Ascending aorta (tissue), 2 donors: ENCODE measurements at places on chromosomes 13 and 19.
A peak's percentile ranks its signal among the peaks of the same experiment; 100 is the strongest.

GRCh38 chr19:1252821-1253513, 4.6 kb downstream of the MIDN start:
- DNase-seq: peak; percentile 96

DNA sequence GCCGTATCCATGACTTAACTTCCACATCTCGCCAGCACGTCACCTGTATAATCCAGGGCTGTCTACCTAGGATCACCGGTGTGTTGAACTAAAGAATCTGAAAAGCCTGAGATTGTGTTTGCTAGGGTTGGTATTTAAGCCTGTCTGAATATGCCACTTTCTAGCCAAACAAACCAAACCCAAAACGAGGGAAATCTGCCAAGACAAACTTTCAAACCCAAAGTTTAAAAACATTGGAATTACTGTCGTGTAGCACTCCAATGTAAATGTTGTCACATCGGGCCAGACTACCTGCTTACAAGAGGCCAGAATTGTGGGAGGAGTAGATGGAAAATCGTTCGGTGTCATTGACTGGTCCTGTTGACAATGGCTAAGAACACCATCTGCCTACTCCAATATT, 747.8 kb downstream of the EFNB2 start:
- DNase-seq: no peak

- DNase-seq: no peak
These were observed 4.3 kb upstream of the ZNF610 start for GRCh38 chr19:52331757-52332156.

GRCh38 chr13:75225288-75226032, 256.5 kb downstream of the TBC1D4 start:
- DNase-seq: no peak

DNA sequence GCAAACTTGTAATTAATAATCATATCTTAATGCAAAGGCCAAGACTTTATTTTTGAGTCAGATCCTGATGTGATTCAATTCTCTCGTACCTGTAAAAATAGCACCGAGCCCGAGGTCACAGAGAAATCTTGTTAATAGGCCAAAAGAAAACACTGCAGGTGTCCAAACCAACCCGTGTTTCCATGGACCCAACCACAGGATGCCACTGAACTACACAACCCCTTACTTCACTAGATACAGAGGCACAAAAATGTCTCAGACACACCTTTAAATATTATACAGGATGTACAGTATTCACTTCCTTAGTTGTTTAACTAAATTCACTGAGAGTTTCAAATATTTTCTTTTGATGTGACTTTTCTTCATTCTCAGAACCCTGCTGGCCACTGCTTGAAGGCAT, 530.9 kb downstream of the MYO16 start:
- DNase-seq: no peak

DNA sequence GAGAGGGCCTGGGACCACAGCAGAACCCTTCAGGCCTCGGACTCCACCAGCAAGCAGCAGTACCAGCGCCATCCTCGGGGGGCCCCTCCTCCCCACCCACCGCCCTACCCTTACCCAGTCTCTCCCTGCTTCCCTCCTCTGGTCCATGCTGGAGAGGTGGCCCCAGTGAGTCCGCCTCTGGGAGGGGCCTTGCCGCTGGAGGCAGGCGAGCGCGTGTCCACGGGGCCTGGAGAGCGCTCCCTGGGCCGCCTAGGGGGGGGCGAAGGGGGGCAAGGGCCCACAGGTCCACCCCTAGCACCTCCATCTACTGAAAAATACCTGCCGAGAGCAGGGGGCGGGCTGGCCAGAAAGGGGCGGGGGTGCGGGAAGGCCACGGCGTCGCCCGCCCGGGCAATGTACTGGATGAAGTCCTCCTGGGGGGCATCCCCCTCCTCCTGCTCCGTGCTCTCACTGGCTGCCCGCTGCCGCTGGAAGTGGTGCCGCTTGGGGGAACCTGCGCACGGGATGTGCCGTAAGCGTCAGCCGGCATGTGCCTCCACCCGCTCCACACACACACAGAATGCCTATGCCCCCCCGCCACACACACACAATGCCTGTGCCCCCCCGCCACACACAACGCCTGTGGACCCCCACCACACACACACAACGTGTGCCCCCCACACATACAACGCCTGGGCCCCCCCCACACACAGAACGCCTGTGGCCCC, 6.9 kb downstream of the CBARP start:
- DNase-seq: no peak

DNA sequence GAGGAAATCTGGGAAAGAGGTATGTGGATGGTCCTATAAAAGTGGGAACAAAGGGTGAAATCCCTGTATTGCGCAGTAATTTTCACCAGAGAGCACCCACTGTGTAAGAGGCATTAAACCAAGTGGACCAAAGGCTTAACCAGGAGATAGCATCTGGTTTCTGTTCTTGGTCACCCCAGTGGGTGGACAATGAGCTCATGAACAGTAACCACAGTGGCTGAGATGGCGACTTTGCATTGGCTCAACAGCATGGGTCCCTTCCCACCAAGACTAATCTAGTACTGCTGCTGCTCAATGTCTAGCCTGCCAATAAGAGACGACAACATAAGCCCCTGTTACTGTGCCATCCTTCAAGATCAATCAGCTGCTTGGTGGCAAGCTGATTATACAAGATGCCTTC, 36.6 kb downstream of the CCDC169 start:
- DNase-seq: no peak

GRCh38 chr19:40754611-40755247, 3.7 kb downstream of the SNRPA start:
- no peak for DNase-seq

DNA sequence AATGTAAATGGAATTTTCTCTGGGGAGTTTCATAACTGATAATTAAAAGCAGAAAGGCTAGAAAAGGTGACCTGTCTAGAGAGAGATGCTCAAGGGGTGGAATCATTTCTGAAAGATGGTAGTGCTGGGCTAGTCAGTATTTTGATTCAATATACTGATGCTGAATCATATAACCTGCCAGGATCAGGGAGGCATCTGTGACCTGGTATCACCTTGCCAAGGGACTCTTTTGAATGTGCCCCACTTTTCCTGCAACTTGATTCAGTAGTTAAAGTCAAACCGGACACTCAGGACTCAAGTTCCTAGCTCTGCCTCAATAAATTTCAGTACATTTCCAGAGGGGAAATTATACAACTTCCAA, 15.8 kb downstream of the LCP1 start:
- no peak for DNase-seq

- no peak for DNase-seq
These were observed at the start of gene LGALS14 for GRCh38 chr19:39704181-39705044. Gene LGALS14 (plus strand): TSS chr19:39704481. CDS start chr19:39704529, 48 bp downstream.

- DNase-seq: no peak
These were observed 130.8 kb downstream of the OLFM4 start for GRCh38 chr13:53159431-53159830.

DNA sequence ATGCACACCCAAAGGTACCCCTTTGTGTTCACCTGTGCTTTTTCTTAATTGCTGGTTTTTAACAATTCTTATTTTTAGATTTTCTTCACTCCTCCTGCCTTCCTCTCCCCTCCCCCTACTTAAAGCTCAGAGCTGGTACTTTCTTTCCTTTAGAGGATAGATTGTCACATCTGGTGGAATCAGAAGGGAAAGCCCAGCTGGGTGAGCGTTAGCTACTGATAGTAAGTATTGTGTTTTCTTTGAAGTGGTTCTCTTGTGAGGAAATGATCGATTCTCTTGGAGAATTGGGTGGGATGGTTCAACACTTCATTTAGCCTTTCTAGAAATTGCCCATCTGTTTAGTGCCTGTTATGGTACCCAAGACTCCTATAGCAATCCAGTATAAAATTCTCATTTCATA, 84.8 kb downstream of the FLT1 start:
- no peak for DNase-seq

DNA sequence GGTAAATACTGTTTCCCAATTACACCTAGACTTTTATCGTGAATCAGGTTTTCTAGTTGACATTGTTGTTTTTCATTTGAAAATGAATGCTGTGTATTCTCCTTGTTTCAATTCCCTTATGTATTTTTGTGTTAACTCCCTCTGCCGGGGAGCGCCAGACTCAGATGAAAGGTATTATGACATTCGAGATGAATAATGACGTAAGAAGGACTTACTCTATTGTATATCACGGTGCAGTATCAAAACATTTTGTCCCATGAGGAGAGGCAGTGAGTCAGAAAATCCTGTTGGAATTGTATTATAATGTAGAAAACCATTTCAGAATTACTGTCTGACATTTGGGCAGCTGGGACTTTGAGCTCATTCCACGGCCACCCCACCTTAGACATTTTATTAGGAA, 61.6 kb downstream of the LRCH1 start:
- DNase-seq: no peak

GRCh38 chr19:48631225-48631624, 6.0 kb downstream of the DBP start:
- DNase-seq: no peak

DNA sequence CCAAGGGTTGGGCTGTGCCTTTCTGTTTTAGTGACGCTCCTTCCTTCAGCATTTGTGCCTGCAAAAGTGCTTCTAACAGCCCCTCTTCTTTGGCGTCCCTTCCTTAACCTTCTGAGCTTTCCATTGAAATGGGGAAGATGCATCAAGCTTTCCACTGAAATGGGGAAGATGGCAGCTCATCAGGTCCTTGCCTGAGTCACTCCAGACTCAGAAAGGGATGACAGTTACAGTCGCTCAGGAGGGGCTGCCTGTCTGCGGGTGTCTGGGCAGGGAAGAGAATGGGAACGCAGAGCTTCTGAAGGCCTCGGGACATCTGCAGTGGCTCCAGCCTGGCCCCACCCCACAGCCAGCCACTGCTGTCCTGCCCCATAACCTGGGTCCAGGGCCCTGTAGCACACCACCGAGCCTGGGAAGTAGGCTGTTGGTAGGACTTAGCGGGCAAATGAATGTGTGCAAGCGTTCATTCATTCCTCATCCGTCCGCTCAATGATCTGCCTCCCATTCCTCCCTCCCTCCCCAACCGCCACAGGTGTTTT, 9.8 kb downstream of the AP1M1 start:
- DNase-seq: no peak

GRCh38 chr19:6238256-6238642, 41.5 kb downstream of the MLLT1 start:
- no peak for DNase-seq

DNA sequence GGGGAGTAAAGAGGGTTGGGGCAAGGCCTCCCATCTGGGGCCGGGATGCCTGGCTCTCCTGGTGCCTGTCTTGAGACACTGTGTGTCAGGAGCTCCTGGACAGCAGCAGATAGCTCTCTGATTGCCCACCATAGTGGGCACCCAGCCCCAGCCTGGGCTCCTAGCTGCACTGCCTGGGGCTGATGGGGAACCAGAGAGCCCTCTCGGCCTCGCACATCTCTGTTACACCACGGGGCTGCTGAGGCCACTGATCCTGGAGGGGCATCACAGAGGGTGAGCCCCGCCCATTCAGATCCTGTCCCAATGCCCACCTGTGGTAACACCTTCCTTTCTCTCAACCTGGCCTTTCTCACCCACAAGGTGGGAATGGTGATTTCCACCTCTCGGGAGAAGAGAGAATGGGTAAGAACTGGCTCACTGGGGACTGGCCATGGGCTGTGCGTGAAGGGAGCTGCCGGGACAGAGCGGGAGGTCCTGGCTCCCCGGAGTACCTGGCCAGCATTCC, 135.9 kb downstream of the URI1 start:
- peak; percentile 50 for DNase-seq

- no peak for DNase-seq
These were observed 14.9 kb upstream of the TNFSF11 start for GRCh38 chr13:42559057-42559456.

DNA sequence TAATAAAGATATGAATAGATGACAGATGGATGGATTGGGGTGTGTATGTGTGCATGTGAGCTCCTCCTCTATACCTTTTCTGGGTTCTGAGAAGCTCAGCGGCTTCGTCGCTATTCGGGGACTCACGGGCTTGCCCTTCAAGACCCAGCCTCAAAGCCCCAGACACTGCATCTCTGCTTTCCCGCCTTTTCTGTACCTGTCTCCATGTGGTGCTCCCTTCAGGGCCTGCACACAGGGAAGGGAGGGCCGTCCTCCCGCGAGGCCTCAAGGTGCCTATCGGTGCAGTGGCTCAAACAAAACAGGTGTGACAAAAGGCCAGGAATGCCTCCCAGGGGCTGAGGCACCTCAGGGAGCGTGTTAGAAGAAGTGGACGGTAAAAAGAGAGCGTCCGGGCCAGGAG, 16.2 kb downstream of the KRTDAP start:
- no peak for DNase-seq

DNA sequence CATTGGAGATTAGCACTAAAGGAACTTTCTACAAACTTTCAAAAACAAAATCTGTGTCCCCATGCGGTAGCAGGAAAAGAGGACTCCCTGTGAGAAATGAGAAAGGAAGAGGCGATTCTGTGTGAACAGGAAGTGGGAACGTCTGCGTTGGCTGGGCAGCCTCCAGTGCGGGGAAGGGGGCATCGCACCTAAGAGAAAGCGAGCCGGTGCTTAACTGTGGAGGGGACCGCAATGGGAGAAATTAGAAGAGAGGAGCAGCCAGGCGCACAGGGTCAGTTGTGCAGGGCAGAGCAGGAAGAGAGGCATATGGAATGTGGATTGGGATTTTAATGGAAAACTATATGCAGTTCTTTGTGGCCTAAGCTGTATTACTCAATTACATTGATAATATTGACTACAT, 77.4 kb upstream of the DOCK9 start:
- DNase-seq: no peak

DNA sequence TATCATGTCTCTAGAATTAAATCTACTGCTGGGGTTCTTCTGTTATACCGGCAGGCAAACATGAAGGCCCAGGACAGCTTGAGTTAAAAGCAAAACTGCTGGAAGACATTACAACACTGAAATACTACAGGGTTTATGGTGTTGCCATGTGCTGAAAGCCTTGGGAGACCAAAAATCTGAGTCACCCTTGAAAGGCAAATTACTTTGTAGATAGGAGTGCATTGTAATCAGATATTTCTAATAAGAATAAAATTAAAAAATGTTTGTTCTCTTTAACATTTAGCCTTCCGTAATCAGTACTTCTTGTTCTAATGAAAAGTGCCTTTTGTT, 181.3 kb downstream of the PCDH9 start:
- no peak for DNase-seq

- DNase-seq: no peak
These were observed 253.9 kb upstream of the SGCG start for GRCh38 chr13:22926748-22927400.

- no peak for DNase-seq
These were observed 156.4 kb downstream of the UQCRFS1 start for GRCh38 chr19:29056535-29056934.
